NCI-H187 (cell line): ENCODE measurements at places on chromosomes 12 and 14.
A peak's percentile ranks its signal among the peaks of the same experiment; 100 is the strongest.

GRCh38 chr12:53334822-53335221, 1.3 kb downstream of the SP7 start:
- DNase-seq, result no peak

- no peak for DNase-seq
Measured at GRCh38 chr12:105393587-105393986, 63.1 kb downstream of the C12orf75 start.

DNA sequence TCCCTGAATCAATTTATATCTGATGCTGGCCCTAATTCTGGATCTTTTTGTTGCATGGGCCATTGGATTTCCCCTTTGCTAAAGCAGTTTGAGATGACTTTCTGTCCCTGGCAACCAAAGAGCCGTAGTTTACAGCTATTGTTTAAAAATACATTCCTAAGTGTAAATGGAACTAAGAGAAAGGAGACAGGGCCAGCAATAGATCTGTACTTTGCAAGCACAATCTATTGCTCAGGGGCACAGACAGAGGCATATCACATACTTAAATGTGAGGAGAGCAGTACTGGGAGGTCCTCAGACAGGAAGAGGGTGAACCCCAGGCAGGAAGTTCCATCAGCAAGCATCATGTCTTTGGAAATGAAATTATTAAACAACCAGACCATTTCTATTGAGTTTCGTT, 126.6 kb downstream of the ZFP36L1 start:
- DNase-seq, result no peak

DNA sequence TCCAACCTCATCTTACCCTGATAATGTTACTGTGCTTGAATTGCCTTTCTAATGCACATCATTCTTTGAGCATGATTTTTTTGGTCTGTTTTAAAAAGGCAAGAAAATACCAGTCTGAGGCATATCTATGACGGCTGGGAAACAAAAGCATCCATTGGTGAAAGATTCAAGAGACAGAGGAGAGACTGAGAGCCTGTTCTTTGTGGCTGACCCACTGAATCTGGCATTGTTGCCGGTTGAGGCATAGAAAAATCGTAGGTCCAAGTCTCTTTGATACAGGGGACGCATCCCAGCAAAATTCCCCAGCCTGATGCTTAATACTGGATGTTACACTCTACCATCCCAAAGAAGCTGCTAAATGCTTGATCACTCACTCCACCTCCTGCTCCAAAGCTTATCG, 2.9 kb upstream of the KLHL42 start:
- DNase-seq, result no peak

GRCh38 chr12:118982302-118982701, 961 bp downstream of the SRRM4 start:
- no peak for DNase-seq

GRCh38 chr12:5051913-5052312, 8.2 kb downstream of the KCNA5 start:
- DNase-seq, result no peak

DNA sequence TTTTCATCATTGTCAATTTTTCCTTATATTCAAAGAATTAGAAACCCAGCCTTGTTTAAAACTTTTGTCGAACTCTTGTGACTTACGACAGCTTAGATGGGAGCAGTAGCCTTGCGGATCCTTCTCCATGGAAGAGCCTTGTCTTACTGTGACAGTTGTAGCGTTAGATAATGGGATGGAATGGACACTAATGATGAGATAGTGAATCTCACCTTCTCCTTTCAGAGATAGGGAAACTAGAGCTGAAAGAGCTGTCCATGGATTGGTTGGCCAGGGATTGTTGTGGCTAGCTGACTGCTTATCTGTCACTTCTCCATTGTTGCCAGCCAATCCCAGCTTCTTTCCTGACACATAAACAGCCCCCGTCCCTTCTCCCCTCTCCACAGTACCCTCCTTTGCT, 59.4 kb downstream of the BHLHE41 start:
- no peak for DNase-seq

GRCh38 chr14:68688872-68689371, 103.9 kb downstream of the ZFP36L1 start:
- no peak for DNase-seq

GRCh38 chr12:57765003-57765697, 1.7 kb downstream of the CYP27B1 start:
- no peak for DNase-seq

DNA sequence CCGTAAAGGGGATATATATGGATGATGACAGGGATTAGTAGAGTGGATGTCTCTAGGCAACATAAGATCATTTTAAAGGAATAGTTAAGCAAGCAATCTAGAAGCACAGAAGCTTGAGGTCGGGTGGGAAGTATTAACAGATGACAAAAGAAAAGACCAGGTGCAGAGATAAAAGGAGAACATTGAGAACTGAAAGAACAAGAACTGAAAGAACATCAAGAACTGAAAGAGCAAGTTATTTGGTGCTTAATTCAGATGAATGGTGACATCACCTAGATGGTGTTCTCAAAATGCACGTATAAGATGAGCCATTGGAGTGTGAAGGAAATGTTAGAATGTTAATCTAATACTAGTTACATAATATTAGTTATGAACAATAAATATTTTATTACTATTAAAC, 224.0 kb upstream of the PDE3A start:
- DNase-seq, result no peak

- DNase-seq, result no peak
Measured at GRCh38 chr12:30631740-30632139, 63.9 kb downstream of the IPO8 start.

- DNase-seq, result no peak
Measured at GRCh38 chr14:64683264-64683663, 21.0 kb upstream of the PLEKHG3 start.

DNA sequence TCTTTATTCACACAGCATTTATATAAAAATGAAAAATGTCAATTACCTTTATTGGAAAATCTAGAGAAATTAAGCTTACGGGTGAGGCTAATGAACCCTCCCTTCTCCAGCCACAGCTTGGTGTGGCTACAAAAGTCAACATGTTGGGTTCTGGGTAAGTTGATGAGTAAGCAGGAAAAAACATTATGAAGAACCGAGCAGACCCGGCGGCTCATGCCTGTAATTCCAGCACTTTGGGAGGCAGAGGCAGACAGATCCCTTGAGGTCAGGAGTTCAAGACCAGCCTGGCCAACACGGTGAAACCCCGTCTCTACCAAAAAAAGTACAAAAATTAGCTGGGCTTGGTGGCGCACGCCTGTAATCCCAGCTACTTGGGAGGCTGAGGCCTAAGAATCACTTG, 10.9 kb downstream of the NAA25 start:
- DNase-seq, result no peak

- no peak for DNase-seq
Measured at GRCh38 chr14:21940887-21941856, 267.6 kb upstream of the OR4E1 start.

GRCh38 chr14:64841772-64842750, 37.6 kb downstream of the SPTB start:
- DNase-seq, result no peak

DNA sequence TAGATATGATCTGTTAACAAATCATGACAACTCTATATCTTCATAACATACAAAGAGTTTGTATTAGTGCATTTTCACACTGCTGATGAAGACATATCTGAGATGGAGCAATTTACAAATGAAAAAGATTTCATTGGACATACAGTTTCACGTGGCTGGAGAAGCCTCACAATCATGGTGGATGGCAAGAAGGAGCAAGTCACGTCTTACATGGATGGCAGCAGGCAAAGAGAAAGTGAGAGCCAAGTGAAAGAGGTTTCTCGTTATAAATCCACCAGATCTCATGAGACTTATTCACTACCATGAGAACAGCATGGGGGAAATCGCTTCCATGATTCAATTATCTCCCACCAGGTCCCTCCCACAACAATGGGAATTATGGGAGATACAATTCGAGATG, 157.6 kb downstream of the DUSP6 start:
- no peak for DNase-seq

- DNase-seq, result peak; percentile 59
Measured at GRCh38 chr12:92466391-92467305, 236.1 kb upstream of the PLEKHG7 start.

- DNase-seq, result no peak
Measured at GRCh38 chr12:64088431-64089349, 133.4 kb downstream of the KICS2 start.

DNA sequence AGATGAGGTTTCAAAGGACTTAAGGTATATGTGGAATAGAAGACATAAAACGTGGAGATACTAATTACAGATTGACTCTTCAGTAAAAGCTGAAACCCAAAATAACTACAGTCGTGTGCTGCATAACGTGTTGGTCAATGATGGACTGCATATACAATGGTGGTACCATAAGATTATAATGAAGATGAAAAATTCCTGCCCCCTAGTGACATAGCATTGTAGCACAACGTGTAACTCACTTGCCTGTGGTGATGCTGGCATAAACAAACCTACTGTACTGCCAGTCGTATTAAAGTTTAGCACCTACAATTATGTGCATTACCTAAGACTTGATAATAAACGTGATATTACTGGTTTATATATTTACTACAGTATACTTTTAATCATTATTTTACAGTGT, 150.3 kb downstream of the LRRK2 start:
- DNase-seq, result no peak

- DNase-seq, result no peak
Measured at GRCh38 chr14:32443890-32444661, 115.0 kb downstream of the AKAP6 start.

DNA sequence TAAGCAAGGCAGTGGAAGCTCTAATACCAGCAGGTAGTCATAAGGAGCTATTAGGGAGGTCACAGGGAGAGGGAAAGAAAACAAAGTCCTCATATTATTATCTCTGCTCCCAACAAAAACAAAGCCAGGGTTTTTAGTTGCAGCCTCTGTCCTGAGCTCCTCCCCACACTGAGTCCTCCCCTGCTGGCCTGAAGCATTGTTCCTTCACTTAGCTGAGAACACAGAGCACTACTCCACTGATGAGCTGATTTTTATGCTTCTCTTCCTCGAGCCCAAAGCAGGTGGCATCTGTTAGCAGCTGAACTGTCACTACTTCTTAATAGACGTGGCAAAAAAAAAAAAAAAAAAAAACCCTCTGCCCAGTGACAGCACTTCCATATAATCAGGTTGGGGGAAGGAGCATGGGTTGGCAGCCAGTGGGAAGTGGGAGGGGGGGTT, 10.5 kb upstream of the STAC3 start:
- DNase-seq, result peak; percentile 65

DNA sequence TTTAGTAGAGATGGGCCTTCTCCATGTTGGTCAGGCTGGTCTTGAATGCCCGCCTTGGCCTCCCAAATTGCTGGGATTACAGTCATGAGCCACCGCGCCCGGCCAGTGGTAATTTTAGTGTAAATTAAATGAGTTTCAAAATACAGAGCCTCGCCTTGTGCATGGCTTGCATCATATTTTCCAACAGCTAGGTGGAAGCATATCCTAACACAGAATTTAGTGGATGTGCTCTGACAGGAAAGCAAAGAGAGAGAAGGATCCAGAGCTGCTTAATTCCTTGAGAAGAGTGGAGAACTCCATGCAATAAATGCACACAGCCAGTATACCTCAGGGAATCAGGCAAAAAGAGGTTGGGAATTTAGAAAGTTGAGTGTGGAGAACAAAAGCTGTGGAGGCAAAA, 2.5 kb downstream of the OR6C2 start:
- no peak for DNase-seq

GRCh38 chr12:82414044-82414443, 55.7 kb downstream of the METTL25 start:
- no peak for DNase-seq

GRCh38 chr14:65878586-65878985, 466.1 kb downstream of the FUT8 start:
- no peak for DNase-seq

GRCh38 chr14:51216602-51217001, 23.4 kb upstream of the TMX1 start:
- DNase-seq, result no peak

- DNase-seq, result no peak
Measured at GRCh38 chr14:71232506-71232905, 325.2 kb downstream of the PCNX1 start.

GRCh38 chr12:131123817-131124216, 170.1 kb downstream of the ADGRD1 start:
- DNase-seq, result no peak

- no peak for DNase-seq
Measured at GRCh38 chr14:68215629-68216028, 396.1 kb downstream of the RAD51B start.

DNA sequence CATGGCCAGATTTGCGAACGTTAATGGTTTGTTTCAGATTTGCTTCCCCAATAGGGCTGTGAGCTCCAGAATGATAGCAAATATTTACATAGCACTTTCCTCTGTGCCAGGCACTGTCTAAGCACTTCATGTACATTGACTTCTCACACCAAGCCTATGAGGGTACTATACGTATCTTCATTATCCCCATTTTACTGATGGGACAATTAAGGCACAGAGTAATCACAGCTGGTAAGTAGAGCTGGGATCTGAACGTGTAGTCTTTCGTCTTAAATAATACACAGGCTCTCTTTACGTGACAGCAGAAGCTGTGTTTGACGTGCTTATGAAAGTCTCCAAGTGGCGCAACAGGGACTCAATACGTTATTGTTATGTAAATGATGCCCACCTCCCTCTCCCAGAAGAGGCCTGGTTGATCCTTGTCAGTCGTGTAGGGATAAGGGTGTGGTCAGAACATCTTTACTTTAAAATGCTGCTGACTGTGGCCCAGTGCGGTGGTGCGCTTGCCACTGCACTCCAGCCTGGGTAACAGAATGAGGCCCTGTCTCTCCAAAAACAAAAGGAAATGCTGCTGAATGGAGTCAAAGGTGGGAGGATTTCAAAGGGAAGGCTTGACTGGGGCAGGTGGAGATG, 66.3 kb upstream of the TCL1B start:
- no peak for DNase-seq

GRCh38 chr14:50001999-50002925, 109.4 kb downstream of the ARF6 start:
- DNase-seq, result no peak

GRCh38 chr14:101506211-101506925, 54.9 kb upstream of the DIO3 start:
- no peak for DNase-seq

DNA sequence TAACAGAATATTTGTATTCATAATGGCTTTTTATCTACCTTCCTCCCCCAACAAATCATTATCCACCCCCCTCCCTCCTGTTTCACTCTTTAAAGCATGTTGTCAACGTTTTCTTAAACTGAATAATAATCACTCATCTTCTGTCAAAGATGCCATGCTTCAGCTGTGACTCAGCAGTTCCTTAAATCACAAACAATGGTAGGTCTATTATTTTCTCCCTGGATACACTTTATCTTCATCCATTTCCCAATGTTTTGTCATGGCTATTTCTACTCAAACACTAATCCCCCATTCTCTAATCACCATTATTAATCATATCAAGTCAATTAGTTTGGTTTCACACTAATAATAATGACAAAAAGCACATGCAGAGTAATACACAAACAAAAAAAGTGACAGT, 6.5 kb downstream of the CLEC12B start:
- DNase-seq, result no peak

DNA sequence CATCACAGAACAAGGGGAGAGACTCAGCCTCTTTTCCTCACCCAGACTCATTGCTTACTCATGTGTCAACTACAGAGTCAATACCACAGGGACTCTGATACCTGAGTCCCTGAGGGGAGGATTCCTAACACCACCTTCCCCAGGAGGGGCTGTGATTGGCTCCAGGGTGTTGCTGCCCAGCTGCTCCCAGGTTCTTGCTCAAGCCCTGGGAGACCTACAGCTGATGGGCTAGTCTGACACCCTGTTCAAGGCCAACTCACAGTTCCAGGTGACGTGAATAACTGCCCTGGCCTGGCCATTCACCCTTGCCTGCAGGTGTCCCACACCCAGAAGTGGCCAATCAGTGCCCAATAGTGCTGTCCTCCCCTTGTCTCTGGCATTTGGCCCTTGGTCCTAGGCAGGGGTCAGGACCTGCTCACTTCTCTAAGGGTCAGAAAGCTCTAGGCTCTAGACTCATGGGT, 8.6 kb downstream of the SPRYD4 start:
- no peak for DNase-seq
